ENCODE measurements at places on chromosomes 1 and 21. TPM values are rescaled to one million over a fixed set of nuclear protein-coding genes. Genes with fewer than 3 reads are reported as not detected.

Gene SPRR5
- total RNA-seq: not detected

Gene ADCY10
- 0.38 TPM for total RNA-seq

Gene SH3BGRL3
- 153 TPM for total RNA-seq

Gene TSPAN1
- total RNA-seq: 3.5 TPM

Gene CLCNKB
- not detected for total RNA-seq

Gene FNBP1L
- 26.4 TPM for total RNA-seq

Gene PRAMEF2
- total RNA-seq: 0.08 TPM

Gene NPR1
- total RNA-seq: 1.9 TPM

Gene RSPO1
- total RNA-seq: 0.08 TPM

Gene CHRNB2
- 0.47 TPM for total RNA-seq

Gene GSTM3
- 22.0 TPM for total RNA-seq

Gene DNASE2B
- total RNA-seq: not detected

Gene PIGV
- total RNA-seq: 5.6 TPM

Gene ZFP69
- total RNA-seq: not detected

Gene LPAR3
- 0.37 TPM for total RNA-seq

Gene PDE4DIP
- 5.5 TPM for total RNA-seq

Gene HDAC1
- total RNA-seq: 52.0 TPM

Gene LCE1A
- not detected for total RNA-seq

Gene TAS1R2
- not detected for total RNA-seq

Gene CFHR1
- 0.15 TPM for total RNA-seq

Gene PLD5
- 2.0 TPM for total RNA-seq

Gene SCMH1
- total RNA-seq: 13.0 TPM

Gene APOBEC4
- total RNA-seq: not detected

Gene DSTYK
- 6.9 TPM for total RNA-seq

Gene ZMYND12
- total RNA-seq: 0.46 TPM

Gene PLPPR4
- total RNA-seq: 0.02 TPM

Gene C1orf94
- not detected for total RNA-seq

Gene RGSL1
- total RNA-seq: not detected

Gene RGS8
- total RNA-seq: not detected

Gene RASAL2
- total RNA-seq: 18.9 TPM

Gene FCRL5
- total RNA-seq: not detected

Gene TNFSF4
- 0.08 TPM for total RNA-seq

Gene OR2AK2
- not detected for total RNA-seq

Gene LIN9
- 7.2 TPM for total RNA-seq

Gene SPRR3
- not detected for total RNA-seq

Gene CD58
- 20.1 TPM for total RNA-seq

Gene KANK4
- total RNA-seq: 0.32 TPM

Gene OLFML2B
- total RNA-seq: 0.53 TPM

Gene C8A
- not detected for total RNA-seq

Gene KCNC4
- 3.0 TPM for total RNA-seq

Gene SMIM11
- 20.0 TPM for total RNA-seq

Gene FCGR3A
- total RNA-seq: not detected

Gene DEPDC1
- total RNA-seq: 12.4 TPM

Gene PLXNA2
- 3.0 TPM for total RNA-seq

Gene NRAS
- 28.8 TPM for total RNA-seq

Gene MSH4
- total RNA-seq: not detected

Gene LRRN2
- 11.4 TPM for total RNA-seq

Gene CSRP1
- total RNA-seq: 376 TPM

Gene LENEP
- not detected for total RNA-seq

Gene S100A2
- 37.7 TPM for total RNA-seq

Gene RBM11
- not detected for total RNA-seq

Gene FAM151A
- 0.29 TPM for total RNA-seq

Gene PODN
- not detected for total RNA-seq
